ENCODE measurements at places on chromosomes 3 and 15.

DNA sequence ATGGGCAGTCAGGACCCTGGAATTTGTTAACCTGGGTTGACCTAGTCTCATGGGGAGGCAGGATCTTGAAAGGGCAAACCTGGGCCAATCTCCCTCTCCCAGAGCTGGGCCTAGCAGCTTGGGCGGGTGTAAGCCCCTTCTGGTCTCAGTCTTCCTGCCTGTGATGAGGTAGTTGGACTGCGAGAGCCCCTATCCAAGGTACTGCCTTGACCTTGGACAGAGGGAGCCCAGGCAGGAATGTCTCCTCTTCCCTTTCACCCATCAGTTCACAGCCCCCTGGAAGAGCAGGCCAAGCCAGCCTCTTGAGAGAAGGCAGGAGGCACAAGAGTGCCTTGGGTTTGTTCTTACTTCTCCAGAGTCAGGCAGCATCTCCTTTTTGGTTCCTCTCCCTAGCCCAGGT lies 24.7 kb upstream of the SEMA3F start:
- no peak for DNase-seq

GRCh38 chr3:125079675-125080045 lies 23.9 kb upstream of the HEG1 start:
- no peak for DNase-seq

DNA sequence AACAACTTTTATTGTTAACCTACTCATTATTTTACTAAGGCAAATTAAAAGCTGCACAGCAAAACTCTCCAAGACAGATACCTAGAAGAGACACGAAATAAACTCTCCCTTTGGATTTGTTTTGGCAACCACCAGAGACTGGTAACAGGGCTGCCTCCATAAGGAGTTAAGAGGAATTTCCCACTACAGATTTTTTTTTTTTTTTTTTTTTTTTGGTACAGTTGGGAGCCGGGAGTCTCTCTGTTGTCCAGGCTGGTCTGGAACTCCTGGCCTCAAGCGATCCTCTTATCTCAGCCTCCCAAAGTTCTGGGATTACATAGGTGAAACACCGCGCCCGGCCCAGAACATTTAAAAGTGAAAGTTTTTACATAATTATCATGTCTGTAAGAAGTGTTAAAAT lies 73.6 kb upstream of the VGLL4 start:
- DNase-seq: no peak

- no peak for DNase-seq
These were observed 23.8 kb upstream of the OXTR start for GRCh38 chr3:8793242-8793641.

- no peak for DNase-seq
These were observed 109.7 kb upstream of the FAM3D start for GRCh38 chr3:58776231-58776630.
